ENCODE measurements at places on chromosomes 5 and 9.

DNA sequence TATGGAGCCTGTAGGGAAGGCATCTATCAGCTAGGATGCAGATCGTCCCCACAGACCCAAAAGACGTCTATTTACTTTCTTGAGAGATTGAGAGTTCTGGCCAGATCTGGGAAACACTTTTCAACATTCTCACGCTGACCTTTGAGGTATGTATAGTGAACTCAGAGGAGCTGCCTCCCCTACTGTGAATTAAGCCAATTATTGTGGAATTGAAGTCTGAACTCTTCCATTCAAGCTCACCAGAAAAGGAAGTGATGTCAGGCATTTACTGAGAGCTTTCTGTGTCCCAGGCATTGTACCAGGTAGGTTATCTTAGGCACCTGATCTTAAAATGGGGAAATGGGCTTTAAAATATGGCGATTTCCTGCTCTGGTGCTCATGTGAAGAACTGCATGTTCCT lies 136.5 kb downstream of the SV2C start:
- no peak for DNase-seq

GRCh38 chr5:33657804-33658440 lies 217.2 kb downstream of the TARS1 start:
- DNase-seq = no peak

DNA sequence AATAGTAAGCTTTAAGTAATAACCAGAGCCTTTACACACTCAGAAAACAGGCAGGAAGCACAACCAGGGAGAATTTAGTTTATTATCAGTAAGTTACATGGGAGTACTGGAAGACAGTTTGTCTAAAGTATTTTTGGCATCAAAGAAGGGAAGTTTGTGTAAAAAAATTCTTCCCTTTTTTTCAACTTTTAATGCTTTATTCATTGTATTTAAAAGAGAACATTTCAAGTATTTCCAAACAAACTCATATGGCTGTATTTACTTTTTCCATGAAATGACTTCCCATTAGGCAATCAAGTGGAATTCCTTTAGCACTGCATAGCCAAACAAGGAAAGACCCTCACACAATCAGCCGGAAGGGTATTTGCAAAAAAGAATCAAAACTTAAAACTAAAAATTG lies 26.7 kb downstream of the RNF145 start:
- DNase-seq = no peak

DNA sequence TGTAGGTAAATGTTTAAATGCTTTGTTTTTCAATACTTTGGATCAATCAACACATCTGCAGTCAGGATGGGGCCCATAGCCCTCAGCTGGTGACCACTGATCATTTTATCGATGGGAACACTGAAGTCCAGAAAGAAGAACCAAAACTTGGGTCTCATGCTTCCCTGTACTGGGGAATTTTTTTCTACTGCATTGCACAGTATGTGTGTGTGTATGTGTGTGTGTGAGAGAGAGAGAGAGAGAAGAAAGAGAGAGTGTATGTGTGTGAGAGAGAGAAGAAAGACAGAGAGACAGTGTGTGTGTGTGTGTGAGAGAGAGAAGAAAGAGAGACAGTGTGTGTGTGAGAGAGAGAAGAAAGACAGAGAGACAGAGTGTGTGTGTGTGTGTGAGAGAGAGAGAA lies 202.9 kb upstream of the MSX2 start:
- no peak for DNase-seq

- DNase-seq = peak; percentile 29
Measured at GRCh38 chr9:130172161-130172857, at the start of gene NCS1. TSS of gene NCS1 (plus strand) at chr9:130172404. CDS start at chr9:130172664, 260 bp downstream.

GRCh38 chr5:97891971-97892370 lies 708.9 kb upstream of the RIOK2 start:
- DNase-seq = no peak
